HS-27A (cell line): ENCODE measurements at places on chromosomes 7 and 10.

DNA sequence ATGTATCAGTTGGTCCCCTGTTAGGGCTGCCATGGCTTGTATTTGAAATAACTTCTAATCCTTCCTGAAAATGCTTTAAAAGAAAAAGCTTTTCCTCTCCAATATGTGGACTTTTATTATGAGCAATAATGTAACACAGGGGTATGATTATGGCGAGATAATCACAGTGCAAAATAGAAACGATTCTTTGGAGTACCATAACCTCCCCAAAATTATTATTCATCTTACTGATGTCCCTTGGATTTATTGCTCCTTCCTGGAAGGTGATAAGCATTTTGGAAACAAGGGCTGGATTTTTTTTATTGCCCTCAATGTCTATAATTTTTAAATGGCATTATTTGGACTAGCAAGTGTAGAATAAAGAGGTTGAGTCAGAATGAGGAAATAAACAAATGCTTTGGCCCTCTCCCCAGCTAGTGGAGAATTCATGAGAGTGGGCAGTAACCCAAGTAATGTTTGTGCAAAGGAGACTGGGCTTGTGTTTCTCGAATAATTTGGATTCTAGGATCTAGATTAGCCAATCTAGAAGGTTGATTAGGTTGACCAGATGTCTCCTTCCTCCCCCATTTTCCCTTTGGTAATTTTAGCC lies 403.9 kb upstream of the CELF2 start:
- DNase-seq, result no peak

DNA sequence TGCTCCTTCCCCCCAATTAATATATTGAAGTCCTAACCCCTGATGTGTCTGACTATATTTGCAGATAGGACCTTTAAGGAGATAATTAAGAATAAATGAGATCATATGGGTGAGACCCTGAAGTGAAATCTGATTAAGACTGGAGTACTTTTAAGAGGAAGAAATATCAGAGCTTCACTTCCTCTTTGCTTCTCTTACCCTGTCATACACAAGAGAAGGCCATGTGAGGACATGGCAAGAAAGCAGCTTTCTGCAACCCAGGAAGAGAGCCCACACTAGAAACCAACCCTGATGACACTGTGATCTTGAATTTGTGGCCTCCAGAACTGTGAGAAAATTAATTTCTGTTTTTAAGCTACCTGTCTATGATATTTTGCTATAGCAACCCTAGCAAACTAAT lies 44.2 kb downstream of the JMJD1C start:
- DNase-seq, result no peak

DNA sequence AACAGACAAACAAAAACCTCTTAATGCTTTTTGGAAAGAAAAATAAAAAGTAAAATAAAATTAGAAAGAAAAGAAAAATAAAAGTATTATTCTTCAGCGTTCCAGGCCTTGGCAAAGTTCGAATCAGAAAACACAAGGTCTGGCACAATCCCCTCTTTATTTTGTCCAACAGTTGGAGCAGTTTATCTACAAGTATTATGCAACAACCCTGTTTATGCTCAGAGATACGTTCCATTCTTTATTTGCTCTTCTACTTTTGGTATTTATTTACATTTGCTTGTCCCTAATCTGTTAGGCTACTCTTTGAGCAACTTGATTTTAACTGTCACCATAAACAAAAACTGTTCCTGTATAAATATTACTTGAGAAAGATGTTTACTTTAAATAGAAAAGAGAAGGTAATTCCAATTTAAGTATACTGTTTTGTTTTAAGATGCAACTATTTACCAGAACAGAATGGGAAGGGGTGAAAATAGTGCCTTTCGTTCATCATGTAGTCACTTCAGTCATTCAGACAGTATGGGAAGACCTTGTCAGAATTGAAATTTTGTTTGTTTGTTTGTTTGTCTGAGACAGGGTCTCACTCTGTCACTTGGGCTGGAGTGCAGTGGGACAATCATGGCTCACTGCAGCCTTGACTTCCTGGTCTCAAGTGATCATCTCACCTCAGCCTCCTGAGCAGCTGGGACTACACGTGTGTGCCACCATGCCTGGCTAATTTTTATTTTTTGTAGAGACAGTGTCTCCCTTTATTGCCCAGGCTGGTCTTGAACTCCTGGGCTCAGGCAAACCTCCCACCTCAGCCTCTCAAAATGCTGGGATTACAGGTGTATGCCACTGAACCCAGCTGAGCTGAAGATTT lies 5.7 kb downstream of the PDK4 start:
- DNase-seq, result no peak

DNA sequence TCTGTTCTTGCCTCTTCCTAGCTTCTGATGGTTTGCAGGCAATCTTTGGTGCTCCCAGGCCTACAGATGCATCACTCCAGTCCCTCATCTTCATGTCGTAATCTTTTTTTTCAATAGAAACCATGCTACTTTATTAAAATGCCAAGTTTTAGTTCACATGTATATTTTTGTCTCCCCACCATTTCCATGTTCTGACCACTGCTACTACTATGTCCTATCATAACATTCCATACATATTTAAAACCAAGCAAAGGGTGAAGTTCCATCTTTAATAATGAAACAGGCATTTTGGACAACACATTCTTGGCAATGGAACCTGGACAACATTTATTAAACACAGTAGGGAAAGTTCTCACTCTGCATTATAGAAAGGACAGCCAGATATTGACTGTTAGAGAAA lies 58.8 kb downstream of the ZNF518A start:
- peak; percentile 19 for DNase-seq

- DNase-seq, result no peak
Observed at GRCh38 chr7:105885387-105886111, 9.2 kb upstream of the ATXN7L1 start.

- no peak for DNase-seq
Observed at GRCh38 chr10:38025283-38025682, 14.8 kb downstream of the ZNF33A start.

DNA sequence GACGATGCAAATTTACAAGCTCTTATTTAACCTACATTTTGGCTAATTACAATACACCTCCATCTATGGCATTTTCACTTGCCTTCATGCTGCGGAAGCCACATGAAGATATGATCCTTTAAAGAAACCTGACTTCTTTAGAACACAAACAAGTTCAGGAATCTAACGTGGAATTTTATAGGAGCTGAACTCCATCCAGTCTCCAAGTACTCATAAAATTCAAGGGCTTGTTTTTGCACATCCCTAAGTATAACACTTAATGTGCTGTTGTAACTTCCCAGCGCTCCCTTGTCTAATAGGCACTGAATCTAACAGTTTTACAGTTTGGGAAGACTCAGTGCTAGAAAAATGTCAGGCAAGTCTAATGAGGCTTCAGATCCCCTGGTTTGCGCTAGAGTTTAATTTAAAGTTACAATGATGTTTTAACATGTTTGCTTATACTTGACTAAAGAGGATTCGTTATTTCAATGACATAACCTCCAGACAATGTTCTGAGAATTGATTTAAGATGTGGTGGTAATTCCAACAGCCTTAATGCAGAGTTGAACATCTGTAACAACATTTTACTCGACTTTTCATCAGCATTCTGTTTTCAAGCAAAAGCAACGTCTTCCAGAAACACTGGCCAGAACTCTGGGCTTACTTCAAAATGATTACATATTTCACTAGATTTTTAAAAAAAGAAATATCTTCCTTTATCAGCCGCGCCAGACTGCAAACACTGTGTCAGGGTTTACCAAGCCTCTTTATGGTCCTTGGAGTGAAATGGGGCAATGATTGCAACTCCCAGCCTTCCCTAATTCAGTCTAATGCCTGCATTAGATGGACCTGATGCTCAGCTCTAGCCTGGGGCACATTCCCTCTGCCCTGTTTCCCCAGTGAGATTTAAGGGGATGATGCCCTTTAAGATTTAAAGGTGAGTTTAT lies 664.3 kb downstream of the KCNMA1 start:
- no peak for DNase-seq

- no peak for DNase-seq
Observed at GRCh38 chr10:34031400-34031799, 696.9 kb upstream of the NRP1 start.

DNA sequence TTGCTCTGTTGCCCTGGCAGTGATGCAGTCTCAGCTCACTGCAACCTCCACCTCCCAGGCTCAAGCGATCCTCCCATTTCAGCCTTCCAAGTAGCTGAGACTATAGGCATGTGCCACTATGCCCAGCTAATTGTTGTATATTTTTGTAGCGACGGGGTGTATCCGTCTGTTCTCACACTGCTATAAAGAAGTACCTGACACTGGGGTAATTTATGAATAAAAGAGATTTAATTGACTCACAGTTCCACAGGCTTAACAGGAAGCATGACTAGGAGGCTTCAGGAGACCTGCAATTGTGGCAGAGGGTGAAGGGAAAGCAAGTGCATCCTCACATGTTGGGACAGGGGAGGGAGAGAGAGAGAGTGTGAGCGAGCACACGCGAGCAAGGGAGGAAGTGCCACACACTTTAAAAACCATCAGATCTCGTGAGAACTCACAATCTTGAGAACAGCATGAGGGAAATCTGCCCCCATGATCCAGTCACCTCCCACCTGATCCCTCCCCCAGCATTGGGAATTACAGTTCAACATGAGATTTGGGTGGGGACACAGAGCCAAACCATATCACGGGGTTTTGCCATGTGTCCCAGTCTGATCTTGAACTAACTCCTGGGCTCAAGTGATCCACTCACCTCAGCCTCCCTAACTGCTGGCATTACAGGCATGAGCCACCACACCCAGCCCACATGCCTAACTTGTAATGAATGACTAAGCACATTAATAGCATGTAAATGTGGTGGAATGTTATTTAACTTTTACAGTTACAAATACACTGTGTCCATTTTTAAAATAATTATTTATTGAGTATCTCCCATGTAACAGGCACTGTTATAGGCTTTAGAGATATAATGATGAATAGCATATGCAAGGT lies 65.5 kb downstream of the RALA start:
- peak; percentile 14 for DNase-seq

DNA sequence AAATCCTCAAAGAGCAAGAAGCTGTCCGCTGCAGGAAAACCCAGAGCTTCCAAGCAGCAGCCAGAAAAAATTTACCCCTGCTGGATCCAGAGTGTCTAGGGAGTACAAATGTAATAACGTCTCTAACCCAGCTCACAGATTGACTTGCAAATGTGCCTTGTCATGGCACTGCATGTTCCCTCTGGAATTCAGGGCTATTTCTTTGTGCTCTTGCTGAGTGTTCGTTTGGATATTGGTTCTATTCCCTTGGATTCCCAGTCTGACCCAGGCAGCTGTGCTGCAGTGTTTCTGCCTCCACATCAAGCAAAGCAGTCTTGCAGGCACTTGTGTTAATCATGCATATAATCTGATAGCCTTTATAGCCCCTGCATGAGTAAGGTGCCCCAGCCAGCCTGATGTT lies 209.9 kb upstream of the GHITM start:
- DNase-seq, result no peak

DNA sequence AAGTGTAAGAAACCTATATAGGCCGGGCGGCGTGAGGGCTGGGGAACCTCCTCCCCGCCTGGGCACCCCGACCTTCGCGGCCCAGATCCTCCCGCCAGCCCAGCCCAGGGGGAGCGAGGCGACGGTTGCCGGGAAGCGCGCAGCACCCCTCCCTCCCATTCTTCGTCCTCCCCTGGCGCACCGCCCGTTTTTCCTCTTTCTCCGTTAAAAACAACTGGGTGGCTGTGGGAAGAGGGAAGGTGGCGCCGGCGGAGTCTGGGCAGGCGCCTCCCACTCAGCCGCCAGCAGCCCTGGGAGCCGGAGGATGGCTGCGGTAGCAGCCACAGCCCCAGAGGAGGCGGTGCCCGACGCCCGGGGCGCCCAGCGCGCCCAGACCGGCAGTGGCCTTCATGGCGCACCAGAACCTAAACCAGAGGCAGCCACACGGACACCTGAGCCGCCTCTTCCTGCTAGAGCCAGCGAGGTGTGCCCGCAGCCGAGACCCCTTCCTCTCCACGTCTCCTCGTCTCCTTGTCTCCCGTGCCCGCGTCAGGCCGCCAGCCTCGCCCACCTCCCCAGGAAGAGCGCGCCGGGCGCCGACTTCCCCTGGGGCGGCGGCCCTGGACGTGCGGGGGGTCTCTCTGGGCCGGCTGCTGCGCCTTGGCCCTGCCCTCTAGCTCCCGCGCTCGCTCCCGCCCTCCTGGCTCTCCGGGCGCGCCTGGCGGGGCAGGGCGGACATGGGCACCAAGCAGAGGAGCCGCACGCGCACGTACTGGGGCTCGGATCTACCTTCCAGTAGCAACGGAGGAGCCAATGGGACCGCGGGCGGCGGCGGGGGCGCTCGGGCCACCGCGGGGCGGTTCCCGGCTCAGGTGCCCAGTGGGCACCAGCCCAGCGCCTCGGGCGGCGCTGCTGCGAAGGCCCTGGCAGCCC lies 32.8 kb upstream of the SFTPD start:
- DNase-seq, result peak; percentile 15

DNA sequence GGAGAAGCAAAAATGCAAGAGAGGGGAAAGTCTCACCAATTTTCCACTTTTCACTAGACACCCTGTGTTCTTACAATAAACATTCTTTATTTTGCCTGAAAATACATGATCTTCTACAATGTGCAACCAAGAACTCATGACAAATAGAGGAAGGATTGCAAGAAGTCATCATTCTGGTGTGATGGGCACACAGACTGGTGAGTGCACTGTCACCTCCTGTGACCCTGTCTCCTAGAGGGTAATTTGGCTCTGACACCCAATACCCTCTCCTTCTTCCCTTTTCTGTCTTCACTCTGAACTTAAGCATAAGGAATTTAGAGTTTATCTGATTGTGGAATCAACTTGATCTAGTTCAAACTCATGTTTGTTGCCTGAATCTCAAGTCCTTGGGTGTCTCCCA lies 153.7 kb downstream of the SH2D4B start:
- DNase-seq, result no peak

DNA sequence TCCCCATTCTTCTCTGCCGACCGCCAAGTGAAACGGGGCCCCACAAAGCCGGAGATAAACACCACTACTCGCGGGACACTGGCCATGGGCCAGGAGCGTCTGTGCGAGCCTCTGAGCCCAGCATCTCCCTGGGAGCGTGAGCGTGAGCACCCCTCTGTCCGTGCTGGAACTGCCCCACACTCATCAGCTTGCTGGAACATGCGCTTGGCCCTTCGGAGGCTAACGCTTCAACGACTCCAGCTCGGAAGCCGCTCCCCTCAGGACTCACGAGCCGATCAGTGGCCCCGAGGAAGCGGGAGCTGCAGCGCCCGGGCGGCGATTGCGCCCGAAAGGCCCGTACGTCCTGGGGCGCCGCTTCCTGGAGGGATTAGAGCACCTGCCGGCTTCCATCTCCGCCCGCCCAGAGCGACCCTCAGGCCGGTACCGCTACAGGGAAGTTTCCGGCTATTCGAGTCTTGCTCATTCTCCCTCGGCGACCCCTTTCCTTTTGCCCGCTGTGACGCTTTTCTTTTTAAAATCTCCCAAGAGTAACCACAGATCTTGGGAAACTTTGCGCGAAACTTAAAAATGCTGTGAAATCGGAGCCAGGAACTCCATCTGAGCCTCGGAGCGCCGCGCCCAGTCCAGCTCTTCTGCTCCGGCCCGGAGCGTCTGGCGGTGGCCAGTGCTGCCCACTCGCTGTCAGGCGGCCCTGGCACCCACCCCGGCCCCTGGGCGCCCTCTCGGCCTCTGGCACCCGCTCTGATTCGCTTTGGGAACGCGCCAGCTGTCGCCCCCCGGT lies 1.0 kb downstream of the TLL2 start:
- no peak for DNase-seq

- no peak for DNase-seq
Observed at GRCh38 chr10:62054408-62054807, 152.9 kb downstream of the ARID5B start.

- DNase-seq, result no peak
Observed at GRCh38 chr7:45358287-45358686, 200.7 kb downstream of the RAMP3 start.
